CD4-positive, alpha-beta T cell treated with Interleukin-2 at 100 ng/mL for 4 hours (primary cell): ENCODE measurements at places on chromosomes 5 and 9.

DNA sequence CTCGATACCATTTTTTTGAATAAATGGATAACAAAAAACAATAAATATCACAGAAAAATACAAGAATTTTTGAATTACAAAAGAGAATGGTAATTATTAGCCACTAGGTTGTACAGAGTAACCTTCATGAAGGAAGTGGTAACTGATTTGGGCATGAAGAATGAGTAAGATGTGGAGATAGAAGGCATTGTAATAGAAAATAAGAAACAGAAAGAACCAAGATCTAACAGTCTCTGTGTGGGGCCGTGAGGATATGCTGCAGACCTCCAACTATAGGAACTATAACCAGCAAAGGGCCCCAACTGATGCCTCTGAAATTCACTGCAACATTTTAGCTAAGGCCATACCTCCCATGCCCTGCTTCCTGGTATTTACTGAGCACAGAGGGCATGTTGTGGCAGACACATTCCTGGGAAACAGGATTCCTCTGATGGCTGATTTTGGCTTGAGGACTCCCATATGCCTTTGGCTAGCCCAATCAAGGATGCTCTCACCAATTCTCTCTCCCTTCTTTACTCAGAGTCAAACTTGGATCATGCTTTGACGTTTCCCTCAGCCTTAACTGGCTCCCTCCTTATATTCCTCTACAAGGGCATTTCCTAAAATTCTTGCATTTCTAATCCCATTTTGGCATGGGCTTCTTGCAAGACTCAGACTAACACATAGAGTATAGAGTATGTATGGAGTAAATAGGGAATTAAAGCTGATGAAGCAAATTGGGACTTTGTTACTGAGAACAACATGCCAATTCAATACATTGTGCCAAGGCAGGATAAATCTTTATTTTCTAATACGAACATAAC lies 208.9 kb downstream of the PDE4D start:
- DNase-seq: no peak

DNA sequence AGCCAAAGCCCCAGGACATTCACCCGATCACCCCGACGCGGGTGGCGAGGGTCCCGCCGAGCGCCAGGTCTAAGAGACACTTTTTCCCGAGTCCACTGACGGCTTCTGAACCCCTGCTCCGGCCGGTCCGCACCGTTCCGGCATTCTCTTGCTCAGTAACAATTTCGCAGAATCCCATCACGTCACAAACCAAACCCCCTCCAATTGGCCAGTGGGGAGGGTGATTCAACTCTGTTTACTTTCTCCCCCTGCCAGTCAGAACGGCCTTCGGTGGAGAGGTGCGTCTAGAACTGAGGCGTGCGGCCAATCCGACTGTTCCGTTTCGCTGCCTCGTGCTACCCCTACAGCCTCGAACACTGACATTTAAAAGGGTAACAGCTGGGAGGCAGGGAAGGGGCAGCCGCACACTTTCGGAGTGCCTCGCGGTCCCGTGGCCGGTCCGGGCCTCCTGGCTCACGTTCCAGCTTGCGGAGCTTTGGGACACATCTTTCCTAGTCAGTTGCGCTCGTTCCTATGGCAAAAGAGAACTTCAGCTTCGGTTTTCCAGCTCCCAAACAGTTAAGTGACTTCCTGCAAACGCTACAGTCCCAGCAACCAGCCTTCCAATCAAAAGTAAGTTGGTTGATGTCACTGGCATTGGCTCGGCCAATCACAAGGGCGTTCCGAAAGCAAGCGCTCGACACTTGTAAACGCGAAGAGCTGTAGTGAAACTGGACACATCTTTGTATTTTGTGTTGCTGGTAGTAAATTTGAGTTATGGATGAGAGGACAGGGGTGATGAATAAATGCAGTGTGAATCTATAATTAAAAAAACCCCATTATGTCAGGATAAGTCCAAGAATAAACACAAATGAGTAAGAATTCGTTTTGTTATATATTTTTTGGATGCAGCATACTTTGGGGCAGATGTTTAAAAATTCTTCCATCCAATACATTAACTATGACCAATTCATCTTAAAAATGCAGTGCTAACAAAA lies at the start of gene KLF9:
KLF9 (minus strand) TSS at position 859 of the 977 bp plus-strand sequence. CDS start 1,294 bp downstream, outside the sequence.
- peak; percentile 95 for DNase-seq

DNA sequence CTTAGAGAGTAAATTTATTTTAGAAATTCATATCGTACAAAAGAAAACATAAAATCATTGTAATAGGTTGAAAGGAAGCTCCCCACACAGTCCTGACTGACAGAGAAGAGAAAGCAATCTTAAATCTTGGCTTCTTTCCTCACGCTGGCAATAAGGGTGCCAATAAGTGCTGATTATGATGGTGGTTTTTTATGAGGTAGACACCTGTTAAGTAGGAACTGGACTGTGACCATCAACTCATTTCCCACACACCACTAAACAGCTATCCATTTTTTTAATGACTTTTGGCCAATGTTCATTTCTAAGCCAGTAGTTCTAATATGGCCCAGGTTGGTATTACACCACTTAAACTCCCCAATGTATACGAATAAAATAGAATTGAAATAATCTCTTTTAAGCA lies 893.5 kb upstream of the NUDT12 start:
- no peak for DNase-seq

DNA sequence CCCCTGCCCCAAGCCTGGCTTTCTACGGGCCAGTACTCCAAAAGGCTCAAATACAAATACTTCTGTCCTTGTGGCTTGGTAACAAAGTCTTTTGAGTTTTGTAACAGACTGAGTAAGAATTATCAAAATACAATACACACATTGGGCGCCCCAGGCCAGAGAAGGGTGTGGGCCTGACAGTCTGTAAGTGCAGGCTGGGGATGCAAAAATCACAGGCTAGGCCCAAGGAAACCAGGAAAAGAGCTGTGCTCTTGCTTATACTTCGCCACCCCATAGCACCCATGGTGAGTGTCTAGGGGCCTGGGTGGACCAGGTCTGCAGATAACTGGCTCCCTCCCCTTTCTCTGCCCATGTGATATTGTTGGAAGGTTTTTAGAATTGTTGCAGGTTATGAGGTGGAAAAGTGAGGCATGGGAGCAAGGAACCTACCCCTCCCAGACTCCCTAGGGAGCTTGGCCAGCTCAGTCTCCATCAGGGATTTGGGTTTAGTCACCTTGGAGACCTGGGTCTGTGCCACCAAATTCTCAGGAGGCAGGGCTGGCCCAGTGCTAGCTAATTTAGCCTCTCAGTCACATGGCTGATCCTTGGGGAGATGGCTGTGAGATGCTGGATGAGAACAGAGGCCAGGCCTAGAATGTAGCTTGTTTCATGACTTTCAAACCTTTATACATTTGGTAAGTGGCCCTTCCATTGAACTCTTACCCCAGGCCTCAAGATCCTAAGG lies 72.9 kb downstream of the TARS1 start:
- no peak for DNase-seq

GRCh38 chr5:28947865-28948264 lies 1909.5 kb upstream of the CDH9 start:
- DNase-seq: no peak

- no peak for DNase-seq
Measured at GRCh38 chr5:32545102-32545800, 40.1 kb upstream of the SUB1 start.
